ENCODE measurements at places on chromosomes 7 and 10.

DNA sequence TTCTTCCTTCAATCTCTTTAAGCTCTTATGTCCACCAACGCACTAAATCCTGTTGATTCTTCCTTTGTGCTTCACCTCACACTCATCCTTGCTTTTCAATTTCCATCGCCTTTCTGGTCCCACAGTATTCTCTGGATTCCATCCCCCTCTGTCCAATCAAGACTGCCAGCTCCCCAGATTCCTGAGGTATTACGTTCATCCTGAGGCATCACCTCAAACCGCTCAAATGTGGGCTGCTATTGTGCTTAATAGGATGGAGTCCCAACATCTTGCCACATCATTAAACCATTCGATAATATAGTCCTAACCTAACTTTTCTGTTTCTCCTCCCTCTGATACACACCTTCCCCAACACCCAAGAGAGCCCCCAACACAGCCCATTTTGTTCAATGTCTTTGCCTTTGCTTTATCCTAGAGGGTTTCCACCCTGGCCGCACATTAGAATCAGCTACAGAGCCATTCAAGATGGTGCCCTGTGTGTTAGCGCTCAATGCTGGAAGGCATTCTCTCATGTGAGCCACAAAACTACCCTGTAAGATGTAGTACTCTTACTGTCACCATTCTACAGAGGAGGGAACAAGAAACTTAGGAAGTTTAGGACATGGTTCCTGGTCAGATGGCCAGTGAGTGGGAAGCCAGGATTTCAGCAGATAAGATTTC is 79.5 kb upstream of the LEP start:
- no peak for DNase-seq

DNA sequence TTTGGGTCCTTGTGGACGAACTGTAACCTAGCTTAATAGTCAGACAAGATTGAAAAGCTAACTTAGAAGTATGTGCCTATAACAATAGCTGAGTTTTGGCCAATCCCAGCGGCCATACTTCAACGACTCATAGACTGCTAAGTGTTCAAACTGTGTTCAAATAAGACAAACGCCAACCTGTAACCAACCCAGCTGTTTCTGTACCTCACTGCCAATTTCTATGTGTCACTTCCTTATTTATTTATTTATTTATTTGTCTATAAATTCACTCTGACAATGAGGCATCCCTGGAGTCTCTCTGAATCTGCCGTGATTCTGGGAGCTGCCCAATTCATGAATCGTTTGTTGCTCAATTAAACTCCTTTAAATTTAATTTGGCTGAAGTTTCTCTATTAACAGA is 21.7 kb downstream of the ST8SIA6 start:
- no peak for DNase-seq

- no peak for DNase-seq
These were observed 55.0 kb downstream of the CTTNBP2 start for GRCh38 chr7:117818232-117818631.

DNA sequence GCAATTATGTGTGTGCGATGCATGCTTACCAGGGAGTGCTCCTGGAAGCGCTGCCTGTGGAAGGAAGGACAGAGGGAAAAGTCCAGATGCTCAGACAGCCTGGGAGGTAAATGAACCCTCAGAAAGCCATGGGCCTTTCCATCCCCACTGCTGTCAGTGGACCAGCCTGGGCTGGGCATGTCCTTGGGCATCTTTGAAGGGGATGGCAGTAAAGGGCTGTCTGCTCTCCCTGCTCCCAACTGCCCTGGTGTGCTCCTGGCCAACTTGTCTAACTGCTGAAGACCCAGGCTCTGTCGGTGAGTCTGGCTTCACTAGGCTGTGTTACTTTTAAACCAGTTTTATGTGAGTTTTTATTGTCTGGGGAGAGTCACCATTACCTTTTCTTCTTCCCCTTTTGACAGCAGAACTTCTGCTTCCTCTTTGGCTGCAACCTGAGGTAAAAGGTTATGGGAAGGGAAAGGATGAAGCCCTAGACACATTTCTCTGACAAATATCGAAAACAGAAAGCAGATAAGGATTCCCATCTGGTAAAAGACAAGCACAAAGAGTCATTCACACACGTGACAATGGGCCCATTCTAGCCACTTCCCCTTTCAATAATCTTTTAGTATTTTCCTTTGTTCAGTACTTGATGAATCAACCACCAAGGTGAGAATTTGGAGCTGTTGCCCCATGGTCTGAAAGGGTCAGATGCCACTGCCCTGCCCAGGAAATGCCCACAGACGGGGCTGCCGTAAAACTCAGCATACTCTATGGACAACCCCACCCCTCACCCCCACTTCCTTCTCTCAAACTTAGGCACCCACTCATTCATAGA is 27.6 kb upstream of the PIK3AP1 start:
- no peak for DNase-seq

DNA sequence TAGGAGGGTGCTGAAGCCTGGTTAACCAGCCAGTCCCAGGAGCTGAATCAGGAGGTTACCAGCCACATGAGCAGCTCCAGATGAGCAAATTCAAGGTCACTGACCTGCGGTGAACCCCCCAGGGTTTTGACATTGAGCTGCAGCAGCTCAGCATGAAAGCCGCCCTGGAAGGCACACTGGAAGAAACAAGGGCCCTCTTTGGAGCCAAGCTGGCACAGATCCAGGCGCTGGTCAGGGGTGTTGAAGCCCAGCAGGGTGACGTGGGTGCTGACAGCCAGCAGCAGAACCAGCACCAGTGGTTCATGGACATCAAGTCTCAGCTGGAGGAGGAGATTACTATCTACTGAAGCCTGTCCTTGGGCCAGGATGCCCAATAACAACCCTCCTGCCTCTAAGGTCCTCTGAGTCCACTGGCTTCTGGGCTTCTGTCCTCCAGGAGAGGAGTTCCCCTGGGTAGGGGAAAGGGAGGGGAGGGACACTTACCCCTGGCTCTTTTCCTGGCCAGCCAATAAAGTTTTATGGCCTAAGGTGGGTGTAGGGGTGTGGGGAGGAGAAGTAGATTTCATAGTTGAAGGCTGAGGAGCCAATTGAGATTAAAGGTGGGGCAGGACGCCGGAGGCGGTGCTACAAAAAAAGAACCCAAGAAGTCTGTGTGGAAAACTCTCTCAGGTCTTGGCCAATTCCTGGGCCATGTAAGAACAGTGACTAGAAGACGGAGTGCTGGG is 29.4 kb upstream of the ATOH7 start:
- no peak for DNase-seq

Data from left renal pelvis (tissue), 4 donors.